ENCODE measurements at places on chromosomes 2 and 18. TPM values are rescaled to one million over a fixed set of nuclear protein-coding genes. Genes with fewer than 3 reads are reported as not detected.

- peak; percentile 75 for DNase-seq
Observed at GRCh38 chr2:12718015-12718671, 1.4 kb downstream of the TRIB2 start.

DNA sequence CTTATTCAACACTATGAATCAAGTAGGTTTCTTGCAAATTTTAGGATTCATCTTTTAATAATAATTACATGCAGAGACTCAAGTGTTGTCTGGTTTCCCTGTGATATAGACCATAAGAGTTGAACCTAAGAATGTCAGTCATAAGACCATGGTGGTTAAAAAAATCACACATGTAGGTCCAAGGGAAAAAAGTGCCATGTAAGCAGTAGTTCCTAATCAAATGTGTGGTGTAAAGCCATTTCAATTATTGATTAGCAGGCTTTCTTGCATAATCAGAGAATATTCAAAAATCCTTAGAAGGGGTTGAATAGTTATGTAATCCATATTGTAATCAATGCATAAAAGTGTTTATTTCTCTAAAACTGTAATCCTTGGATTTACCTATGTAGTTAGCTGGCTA, 93.8 kb downstream of the DCC start:
- DNase-seq: no peak

- no peak for DNase-seq
Observed at GRCh38 chr2:179703702-179704101, 157.7 kb downstream of the ZNF385B start.

- DNase-seq: no peak
Observed at GRCh38 chr2:48781366-48781765, 25.8 kb upstream of the LHCGR start.

The GPR45 gene
- not detected for total RNA-seq

The LOXL3 gene
- 5.4 TPM for total RNA-seq

The RTP5 gene
- total RNA-seq: not detected
